ENCODE measurements at places on chromosomes 5 and 9.

- no peak for DNase-seq
Observed at GRCh38 chr9:113183956-113184488, 33.2 kb downstream of the SLC31A2 start.

- DNase-seq: no peak
Observed at GRCh38 chr5:6831678-6832671, 118.7 kb downstream of the TENT4A start.

GRCh38 chr5:78855026-78855425, 130.1 kb downstream of the ARSB start:
- DNase-seq: no peak

GRCh38 chr5:36357391-36357975, 55.8 kb upstream of the RANBP3L start:
- no peak for DNase-seq

GRCh38 chr5:1156033-1156753, 44.3 kb upstream of the SLC12A7 start:
- DNase-seq: no peak

DNA sequence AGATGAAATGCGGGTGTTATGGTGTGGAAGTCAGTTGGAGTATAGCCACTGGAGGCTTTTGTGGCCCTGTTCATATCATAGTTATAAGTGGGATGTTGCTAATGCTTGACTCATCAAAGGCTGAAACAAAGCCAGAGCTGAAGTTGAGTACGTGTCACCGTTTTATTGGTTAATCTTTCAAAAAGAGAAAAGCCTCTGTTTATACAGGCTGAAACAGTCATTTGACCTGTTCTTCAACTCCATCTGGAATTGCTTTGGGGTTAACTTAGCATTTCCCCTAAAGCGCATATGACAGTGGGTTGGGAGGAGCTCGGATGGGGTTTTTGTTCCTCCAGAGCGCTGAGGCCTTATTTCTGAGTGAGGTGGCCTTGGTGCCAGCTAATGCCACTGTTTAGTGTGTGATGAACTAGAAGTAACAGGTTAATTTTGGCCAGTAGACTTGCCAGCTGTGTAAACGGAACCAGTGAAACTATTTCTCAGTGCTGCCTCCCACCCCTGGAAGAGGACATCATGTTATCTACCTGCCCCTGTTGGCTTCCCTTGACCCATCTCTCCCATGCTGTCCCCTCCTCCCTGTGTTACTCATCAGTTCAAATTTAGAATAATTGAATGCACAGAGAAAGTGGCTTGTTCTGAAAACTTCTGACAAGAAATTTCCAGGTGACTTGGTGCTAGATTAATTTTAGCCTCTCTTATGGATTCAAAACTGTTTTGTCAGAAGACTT, 34.2 kb downstream of the MTAP start:
- no peak for DNase-seq

- no peak for DNase-seq
Observed at GRCh38 chr9:129493706-129494047, 127.2 kb downstream of the C9orf50 start.

DNA sequence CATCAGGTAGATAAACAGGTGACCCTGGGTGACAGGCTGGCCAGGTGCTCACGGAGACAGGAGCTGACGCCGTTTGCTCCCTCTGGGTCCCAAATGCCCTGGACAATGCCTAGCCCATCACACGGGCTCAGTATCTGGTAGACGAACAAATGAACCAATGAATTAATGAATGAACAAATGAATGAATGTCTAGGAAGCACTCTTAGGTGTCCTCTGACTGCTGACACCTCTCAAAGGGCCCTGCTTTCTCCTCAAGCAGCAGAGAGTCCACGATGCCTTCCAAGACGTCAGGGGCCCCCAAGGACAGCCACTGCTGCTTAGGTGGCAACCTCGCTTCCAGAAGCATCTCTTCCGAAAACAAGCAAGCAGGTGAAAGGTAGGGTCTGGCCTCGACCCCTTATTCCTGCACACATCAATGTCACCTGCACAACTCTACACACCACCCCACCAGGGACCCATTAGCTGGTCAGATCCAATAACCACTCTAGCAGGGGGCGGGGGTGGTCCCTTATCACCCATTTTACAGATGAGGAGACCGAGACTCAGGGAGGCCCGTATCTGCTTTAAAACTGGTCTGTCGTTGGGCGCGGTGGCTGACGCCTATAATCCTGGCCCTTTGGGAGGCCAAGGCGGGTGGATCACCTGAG, 45.2 kb downstream of the VAV2 start:
- DNase-seq: no peak

- DNase-seq: no peak
Observed at GRCh38 chr5:143426437-143426991, 23.0 kb upstream of the NR3C1 start.

DNA sequence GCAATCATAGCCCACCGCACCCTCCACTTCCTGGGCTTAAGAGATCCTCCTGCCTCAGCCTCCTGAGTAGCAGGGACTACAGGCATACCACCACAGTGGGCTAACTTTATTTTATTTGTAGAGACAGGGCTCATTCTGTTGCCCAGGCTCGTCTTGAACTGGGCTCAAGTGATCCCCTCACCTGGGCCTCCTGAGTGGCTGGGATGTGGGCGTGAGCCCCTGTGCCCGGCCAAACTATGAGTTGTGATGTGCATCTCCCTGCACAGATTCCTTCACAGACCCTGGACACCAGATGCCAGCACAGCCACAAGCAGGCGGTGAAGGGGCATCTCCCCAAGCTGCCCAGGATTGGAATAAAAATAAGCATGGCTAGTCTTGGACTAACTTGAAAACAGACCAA, 244.9 kb upstream of the IRX1 start:
- DNase-seq: no peak

DNA sequence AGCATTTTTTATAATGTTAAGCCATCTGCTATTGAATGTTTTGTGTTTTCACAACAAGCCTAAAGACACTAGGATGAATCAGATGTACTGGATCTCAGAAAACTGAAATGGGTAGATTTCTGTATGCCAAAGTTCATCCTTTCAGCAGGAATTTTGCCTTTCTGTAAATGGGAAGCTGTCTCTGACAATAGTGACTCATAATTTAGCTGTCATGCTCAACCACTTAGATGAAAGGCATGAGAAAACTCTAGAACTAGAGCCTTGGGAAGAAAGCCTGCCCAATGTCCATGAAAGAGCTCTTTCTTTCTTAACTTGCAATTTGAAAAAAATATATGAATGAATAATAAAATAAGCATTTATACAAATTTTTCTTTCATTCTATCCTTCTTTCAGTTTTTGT, 616.0 kb upstream of the EDIL3 start:
- DNase-seq: no peak

- DNase-seq: no peak
Observed at GRCh38 chr5:133487093-133487492, 125.2 kb downstream of the FSTL4 start.

DNA sequence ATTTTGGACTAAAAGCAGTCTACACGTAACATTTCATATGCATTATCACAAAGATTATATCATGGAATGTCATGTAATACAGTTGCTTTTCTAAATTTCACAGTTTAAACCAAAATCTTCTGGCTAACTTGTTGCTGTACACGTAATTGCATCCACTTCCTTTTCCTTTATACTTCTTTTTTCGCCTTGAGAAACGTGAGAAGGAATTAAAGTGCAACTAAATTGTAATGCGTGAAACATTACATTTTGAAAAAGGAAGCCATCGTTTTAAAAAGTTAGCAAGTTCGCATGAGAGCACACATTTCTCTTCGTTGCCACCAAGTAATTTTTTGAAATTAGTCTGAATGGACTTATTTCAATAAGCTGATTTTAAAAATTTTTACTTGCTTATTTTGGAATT, 80.0 kb downstream of the MEGF10 start:
- no peak for DNase-seq

DNA sequence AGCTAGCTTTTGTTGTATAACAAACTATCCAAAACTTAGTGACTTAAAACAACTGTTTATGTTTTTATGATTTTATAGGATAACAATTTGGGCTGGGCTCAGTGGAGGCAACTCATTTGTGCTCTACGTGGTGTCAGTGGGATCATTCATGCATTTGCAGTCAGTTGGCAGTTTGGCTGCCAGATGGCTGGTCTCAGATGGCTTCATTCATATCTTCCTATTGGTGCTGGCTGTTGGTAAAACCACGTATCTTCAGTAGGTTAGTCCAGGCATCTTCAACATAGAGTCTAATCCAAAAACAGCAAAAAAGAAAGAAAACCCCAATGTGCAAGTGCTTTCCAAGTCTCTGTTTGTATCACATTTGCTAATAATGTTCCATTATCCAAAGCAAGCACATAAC, 51.7 kb upstream of the RIC1 start:
- no peak for DNase-seq

GRCh38 chr9:16191191-16191590, 638.3 kb downstream of the CCDC171 start:
- no peak for DNase-seq

- no peak for DNase-seq
Observed at GRCh38 chr5:124512952-124513632, 233.3 kb downstream of the ZNF608 start.

- DNase-seq: no peak
Observed at GRCh38 chr9:25681266-25681665, 3.0 kb upstream of the TUSC1 start.

- DNase-seq: no peak
Observed at GRCh38 chr5:135578305-135578684, 496 bp downstream of the CXCL14 start.

- DNase-seq: no peak
Observed at GRCh38 chr5:176890455-176891330, 8.5 kb downstream of the HK3 start.

- DNase-seq: no peak
Observed at GRCh38 chr5:11973469-11973868, 69.2 kb upstream of the CTNND2 start.

DNA sequence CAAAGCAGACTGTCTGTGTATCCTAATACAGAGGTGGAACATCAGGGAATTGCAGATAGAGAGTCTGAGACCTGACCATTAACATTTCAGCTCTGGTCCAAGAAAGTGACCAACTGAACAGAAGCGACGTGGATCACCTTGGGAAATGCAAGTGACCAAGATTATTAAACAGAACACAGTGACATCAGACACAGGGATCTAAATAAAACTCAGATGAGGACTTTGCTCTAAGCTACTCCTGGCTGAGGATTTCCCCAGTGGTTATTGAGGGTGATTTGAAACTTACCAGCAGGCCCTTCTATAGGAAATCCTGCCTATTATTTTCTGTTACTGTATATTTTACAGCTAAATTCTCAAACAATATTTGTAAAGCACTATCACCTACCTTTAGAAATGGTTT, 436.0 kb downstream of the TMEM38B start:
- no peak for DNase-seq

Measured in SHP77 treated with DMSO at 0.1 percent for 48 hours (cell line).